ENCODE measurements at places on chromosomes 16 and 17.

DNA sequence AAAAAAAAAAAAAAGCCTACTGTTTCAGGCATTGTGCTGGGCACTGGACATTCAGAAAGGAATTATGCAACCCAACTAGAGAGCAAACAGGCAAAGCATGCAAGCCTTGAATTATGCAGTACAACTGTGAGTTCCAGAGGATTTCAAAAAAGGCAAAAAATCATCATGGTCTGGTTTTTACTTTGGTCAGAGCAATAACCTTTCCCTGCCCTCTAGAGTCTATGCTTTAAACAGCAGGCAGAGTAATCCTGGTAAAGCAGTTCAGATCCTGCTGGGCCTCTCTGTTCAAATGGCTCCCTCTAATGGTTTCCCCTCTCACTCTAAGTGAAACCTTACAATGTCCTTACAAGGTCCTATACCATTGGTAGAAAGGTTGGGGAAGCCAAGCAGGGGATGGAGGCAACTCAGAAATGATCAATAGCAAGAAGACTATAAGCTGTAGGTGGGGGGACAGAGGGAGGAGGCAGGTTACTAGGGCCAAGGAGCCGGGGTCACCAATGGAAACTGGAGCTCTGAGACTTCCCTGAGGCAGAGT, 4.6 kb upstream of the TAF15 start:
- DNase-seq: peak; percentile 76

DNA sequence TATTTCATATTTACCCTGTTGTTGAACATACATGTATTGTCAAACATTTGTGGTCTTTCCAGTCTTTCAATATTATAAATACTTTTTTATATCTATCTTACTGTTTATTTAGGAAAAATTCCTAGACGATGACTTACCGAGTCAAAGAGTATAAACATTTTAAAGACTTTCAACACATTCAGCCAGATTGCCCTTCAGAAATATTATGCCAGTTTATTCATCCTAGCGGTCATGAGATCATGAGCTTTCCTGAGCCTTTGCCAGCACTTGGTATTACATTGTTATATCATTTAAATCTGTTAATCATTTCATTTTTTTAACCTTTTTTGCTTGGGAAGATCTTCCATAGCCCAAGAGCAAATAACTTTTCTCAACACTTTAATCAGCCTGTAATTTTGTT, 197.4 kb downstream of the SPECC1 start:
- DNase-seq: no peak

DNA sequence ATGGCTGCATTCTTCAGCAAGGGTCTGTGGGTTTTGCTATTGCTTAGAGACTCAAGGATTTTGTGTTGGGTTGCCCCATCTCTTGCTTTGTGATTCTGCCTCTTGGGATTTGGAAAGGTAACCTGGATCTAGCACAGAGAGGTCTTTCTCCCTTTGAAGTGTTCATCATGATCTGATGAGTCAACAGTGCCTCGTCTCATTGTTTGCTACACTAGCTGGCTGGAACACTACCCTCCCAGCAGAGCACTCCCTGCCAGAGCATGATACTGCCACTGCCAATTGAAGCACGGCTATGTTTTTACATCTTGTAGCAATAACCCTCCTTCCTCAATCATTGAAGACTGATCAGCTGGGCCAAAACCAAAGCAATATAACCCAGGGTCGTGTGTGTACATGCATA, 361.0 kb downstream of the CDH13 start:
- DNase-seq: no peak

DNA sequence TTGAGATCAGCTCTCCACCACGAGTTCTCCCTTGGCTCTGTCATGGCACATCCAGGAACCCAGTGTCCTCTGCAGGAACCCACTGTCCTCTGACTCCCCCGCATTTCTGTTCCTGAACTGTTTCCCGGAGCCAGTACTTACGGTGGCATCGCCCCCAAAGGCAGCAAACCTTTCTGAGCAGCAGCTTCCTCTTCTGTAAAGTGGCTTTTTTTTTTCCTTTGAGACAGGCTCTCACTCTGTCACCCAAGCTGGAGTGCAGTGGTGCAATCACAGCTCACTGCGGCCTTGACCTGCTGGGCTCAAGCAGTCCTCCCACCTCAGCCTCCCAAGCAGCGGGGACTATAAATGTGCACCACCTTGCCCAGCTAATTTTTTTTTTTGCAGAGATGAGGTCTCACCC, 32.2 kb downstream of the NAGPA start:
- DNase-seq: no peak

GRCh38 chr17:41490000-41490990, 585 bp upstream of the KRT36 start:
- no peak for DNase-seq

- no peak for DNase-seq
These were observed 387 bp upstream of the SLC38A8 start for GRCh38 chr16:84042879-84043485.

DNA sequence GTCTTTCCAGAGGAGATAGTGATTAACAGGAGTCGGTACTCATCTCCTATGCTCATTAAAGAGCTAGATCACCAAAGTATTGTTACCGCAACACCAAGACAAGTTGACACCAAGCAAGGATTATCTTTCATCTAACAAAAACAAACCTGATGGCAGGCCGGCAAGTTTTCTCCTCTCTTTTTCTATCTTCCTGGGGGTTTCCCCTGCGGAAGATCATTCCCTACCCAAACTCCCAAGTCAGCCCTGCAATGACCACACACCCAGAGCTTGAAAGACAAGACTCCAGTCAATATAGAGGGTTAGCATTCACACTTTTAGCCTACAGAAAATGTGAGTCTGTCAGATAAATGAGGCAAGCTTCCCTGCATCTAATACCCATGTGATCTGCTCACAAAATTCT, 312.1 kb downstream of the SOX9 start:
- DNase-seq: no peak

DNA sequence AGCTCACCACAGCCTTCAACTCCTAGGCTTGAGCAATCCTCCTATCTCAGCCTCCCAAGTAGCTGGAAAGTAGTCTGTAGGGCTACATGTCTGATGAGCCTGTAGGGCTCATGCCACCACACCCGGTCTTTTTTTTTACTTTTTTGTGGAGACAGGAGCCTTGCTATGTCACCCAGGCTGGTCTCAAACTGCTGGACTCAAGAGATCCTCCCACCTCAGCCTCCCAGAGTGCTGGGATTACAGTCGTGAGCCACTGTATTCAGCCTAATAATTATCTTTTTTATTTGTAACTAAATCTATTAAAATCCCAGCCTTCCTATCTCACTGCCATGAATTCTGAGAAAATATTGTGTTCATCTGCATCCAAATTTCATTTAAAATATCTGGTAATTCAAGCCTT, 15.1 kb downstream of the BRIP1 start:
- no peak for DNase-seq

- DNase-seq: no peak
These were observed 9.5 kb downstream of the MTMR4 start for GRCh38 chr17:58504826-58505351.

GRCh38 chr17:75748706-75749105, 16.3 kb downstream of the GALK1 start:
- DNase-seq: no peak

DNA sequence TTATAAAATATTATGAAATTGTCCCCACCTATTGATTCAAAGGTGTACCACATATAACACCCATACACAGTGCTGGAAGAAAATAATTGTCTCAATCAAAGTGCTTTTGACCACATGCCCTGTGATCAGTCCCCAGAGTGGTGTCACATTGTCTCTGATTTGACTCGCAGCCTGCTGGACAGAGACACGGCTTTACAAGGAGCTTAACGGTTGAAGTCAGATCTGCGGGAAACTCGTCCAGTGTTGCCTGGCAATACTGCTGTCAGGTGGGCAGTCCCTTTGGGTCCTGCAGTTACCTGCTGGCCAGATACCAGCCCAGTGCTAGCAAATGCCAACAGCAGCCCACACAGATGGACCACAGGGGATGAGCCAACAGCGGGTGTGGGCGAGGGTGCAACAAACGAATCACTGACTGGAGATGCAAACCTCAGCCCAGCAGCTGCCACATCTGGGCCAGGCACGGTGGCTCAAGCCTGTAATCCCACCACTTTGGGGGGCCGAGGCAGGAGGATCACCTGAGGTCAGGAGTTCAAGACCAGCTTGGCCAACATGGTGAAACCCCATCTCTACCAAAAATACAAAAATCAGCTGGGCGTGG, 26.2 kb upstream of the SSTR2 start:
- DNase-seq: no peak

DNA sequence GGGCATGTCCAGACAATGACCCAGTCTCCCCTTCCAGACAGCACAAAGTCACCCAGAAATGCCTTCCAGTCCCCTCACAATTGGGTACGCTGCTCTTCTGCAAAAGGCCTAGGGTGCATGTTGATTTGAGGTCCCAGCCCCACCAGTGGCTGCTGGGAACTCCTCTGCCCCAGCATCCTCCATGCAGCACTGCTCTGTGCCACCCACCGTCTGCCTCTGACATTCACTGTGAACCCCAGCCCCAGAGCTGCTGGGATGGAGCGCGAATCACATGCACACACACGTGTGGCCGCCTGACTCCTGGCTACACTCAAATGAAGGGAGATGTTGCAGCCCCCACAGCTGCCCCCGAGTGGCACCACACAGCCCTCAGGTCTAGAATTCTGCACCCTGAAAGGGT, 1.2 kb upstream of the C17orf113 start:
- DNase-seq: no peak

GRCh38 chr17:45314741-45315647, 1.8 kb downstream of the MAP3K14 start:
- DNase-seq: peak; percentile 58

DNA sequence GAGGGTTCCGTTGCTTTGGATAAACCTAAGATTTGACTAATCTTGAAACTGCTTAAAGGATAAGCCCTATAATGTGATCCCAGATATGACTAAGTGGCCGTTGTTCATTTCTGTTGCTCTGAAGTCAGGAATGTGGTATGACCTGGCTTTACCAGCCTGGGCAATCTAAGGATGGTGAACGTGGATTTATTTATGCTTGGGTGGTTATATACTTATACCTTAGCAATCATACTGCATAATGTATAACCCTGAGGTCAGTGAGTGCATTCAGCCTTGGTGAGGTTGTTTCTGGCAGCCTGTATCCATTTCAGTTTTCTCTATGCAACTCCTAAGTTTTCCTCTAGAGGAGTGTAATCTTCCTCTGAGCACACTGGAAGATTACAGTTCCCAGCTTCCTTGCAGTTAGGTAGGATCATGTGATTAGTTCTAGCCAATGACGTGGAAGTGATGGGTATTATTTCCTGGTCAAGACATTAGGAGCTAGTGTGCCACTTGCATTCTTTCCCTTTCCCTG, 41.9 kb downstream of the FTO start:
- no peak for DNase-seq

GRCh38 chr17:1089915-1090314, 89.9 kb downstream of the ABR start:
- DNase-seq: no peak

DNA sequence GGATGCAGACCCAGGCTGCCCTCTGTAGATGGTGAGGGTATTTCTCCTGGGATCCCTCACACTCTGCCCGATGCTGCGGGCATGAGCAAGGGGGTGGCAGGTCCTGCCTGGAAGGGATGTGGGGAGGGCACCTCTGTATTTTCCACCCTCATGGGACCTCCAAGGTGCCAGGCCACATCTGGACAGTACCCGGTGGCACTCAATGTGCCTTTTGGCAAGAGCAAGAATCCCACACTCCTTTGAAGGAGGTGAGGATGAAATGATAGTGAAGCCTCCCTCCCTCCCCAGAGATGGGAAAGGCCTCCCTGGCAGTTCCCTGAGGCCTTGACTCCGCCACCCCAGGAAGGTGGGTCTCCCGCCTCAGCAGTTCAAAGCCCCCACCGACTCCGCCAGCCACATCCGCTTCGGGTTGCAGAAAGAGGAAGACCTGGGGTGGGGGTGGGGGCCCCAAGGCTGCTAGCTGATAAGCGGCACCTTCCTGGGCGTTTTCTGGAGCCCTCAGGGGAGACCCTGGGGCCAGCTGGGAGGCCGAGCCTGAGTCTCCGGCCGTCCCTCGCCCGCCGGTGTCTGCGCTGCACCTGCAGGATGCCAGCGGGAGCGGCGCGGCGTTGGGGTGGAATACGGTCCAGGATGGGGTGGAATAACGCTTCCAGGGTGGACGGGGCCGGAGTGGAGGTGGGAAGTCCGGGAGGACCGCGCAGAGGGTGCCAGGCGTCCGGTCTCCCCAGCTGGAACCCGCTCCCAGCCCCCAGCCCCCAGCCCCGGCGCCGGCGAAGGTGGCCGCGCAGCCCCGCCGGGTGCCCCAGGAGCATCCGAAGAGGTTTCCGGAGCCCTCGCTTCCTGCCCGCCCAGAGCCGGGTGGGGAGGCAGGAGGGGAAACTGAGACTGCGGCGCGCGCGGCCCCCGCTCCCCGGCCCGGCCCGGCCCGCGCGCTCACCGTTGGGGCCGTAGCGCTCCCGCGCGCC, 718 bp downstream of the ATP2A3 start:
- peak; percentile 65 for DNase-seq

DNA sequence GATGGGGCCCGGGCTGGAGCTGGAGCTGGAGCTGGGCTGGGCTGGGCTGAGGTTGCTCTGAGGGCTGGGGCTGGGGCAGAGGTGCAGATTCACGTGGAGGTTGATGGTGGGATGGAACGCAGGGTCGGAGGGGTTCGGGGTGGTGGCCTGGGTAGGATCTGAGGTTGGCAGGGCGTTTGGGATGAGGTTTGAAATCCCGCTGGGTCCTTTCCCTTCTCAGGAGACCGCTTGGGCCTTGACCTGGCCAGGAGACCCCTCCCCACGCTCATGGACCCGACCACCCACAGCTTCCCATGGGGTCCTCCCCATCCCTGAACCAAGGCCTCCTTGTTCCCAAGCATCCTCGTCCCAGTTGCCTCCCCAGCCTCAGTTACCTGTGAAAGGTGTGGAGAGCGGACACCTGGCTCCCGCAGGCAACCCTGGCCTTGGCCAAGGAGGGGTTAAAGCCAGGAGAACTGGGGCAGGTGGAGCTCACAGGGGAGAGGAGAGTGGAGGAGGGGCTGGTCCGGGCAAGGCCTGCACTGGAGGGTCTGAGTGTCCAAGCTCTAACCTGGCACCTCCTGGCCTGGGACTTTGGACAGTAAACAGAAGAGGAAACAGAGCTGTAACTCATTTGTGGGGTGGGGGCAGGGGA, at the start of gene ASGR2:
TSS of gene ASGR2 (minus strand) at position 582 of the 634 bp plus-strand sequence. CDS start 582 bp downstream, outside the sequence.
- DNase-seq: no peak

- peak; percentile 95 for DNase-seq
These were observed at the start of gene DECR2 for GRCh38 chr16:401468-402348. DECR2 (plus strand) TSS chr16:401885; CDS start chr16:401964, 79 bp downstream.

GRCh38 chr16:47876511-47876910, 279.3 kb downstream of the ABCC12 start:
- no peak for DNase-seq

All from CD4-positive, alpha-beta T cell treated with Interleukin-15 for 4 hours (primary cell).